ENCODE measurements at places on chromosomes 3 and 15.

DNA sequence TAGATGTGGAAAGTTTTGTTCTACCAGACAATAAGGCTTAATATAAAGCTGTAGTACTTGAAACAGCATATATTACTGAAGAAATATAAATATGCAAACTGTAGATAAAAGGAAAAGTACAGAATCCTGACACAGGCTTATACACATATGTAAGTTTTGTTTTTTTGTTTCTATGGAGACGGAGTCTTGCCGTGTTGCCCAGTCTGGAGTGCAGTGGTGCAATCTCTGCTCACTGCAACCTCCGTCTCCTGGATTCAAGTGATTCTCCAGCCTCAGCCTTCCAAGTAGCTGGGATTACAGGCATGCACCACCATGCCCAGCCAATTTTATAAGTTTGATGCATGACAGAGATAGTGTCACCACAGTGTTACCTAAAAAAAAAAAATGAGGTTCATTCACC, 29.1 kb upstream of the ZNF445 start:
- no peak for DNase-seq

DNA sequence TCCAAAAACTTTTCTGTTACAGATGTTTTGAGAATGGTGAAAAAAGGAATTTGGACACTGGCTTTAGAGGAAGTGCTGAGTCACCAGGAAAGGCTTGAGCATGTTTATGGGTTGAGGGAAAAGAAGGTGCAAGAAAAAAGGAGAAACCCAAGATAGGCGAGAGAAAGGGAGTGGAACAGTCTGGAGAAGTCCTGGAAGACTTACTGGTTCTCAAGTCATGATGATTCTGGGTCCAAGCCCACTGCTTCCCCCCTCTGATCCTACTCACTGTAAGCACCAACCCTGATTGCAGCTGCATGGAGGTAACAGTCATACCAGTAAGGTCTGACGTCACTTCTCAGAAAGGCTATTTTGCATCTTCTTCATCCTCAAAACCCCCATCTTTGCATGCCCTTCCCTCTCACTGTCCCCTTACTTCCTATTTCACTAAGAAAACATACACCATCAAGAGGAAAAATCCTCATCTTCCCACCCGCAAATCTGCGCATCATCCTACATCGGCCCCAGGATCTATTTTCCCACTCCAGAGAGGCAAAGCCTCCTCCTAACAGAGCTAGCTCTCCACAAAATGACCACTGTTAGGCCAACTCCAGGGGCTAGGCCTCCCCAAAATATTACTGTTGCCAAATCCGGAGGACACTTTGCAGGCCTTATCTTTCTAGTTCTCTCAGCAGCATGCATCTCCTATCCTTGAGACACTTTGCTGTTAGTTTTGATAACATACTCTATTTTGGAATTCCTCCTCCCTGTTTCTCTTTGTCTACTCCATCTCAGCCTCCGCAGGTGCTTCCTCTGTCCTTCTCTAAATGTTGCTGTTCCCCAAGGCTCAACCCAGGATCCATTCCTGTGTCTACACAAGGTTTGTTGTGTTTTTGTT, 3.2 kb upstream of the ATP13A3 start:
- DNase-seq = no peak

DNA sequence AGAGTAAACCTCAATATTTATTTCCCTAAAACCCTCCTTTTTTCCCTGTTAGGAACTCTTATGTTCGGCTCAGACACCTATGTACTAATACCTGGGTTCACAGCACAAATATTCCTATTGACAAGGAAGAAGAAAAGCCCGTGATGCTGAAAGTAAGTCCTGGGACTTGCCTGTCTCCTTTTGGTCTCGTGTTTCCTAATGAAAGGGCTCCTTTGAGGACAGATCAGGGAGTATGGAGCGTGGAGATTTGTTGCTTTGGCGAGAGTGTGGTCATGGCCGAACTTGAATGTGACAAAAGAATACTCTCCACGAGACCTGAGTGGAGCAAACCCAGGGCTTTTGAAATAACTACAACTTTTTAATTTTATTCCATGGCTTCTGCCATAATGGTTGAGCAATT, 167.8 kb downstream of the ITPR1 start:
- DNase-seq = no peak

DNA sequence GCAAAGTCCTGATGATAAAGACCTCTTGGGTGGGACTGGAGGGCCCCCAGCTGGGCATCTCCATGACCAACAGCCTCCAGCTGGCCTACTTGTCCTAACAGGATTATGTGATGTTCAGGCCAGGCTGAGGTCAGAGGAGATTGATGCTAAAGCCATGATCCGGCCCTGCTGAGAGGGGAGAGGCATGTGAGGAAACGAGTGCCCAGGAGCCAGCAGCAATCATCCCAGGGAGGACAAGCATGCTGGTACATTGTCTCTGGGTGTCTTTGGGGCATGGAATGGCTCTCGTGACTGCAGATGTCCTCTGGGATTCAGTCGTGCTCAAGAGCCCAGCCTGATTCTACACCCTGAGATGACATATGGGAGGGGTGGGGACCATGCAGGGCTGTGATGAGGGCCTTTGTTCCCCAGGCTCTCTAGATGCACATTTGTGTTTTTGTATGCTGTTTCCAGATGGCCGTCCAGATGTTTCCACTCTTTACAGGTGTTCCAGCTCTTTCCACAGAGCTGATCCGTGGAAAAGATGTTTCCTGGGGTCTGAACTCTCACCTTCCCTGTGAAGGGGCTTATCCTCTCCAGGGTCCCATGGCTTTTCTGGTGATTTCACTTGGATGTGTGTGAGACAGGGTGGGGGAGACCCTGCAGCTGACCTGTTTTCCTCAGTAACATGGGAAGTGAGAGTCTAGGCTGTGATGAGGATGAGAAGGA, 20.2 kb downstream of the SLC24A1 start:
- no peak for DNase-seq

DNA sequence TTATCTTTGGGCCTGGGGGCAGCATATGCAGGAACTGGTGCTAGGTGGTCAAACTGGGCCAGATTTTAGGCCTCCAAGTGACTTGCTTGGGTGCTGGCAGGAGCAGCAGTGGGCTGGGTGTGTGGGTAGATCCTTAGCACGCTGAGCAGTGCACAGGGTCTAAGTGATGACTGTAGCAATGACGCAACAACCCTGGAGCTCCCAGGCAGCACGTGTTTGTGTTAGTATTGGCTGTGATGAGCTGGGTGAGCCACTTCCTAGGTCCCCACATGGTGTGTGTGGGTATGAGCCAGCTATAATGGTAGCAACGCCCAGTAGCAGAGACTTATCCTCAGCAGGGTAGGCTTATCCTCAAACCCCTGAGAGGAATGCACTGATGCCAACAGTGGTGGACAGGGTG, 570.6 kb upstream of the ROBO1 start:
- DNase-seq = no peak

- no peak for DNase-seq
Measured at GRCh38 chr3:152200476-152201420, 68.0 kb upstream of the MBNL1 start.

All from Right ventricle myocardium superior (tissue), 1 donor.